Occipital lobe (tissue), 3 donors: ENCODE measurements at places on chromosomes 11 and 22.

GRCh38 chr11:33772300-33772699 lies 2.0 kb downstream of the FBXO3 start:
- no peak for DNase-seq

DNA sequence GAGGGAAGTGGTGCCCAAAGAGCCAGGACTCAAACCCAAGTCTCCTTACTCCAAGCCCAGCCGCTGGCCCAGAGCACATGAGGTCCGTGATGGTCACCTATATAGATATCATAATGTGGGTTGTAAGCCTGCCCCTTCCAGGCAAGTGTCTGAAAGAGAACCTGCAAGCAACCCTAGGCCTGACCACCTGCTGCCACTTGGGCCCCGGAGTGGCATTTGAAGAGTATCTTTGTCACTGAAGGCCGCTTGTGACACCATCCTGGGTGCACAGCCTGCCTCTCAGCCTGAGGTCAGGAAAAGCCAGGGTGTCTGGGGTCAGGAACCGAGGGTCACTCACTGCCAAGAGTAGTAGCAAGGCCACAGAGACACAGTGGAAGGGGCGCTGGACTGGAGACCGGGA lies 32.4 kb downstream of the OTOG start:
- no peak for DNase-seq

DNA sequence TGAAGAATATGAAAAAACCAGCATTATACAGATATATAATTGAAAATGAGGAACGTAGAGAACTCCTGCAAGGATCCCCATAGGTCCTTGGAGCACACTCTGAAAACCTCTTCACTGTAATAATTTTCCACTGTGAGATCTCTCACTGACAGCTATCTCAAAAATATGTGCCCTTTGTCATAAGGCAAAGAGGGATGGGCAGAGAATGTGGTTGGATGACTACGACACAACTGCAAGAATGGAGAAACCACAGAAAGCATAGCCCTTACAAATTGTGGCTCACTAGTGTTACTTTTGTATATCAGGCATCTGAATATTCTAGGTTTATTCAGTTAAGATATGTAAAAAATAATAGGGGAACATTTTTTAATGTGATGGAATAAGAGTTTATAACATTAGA lies 7.9 kb upstream of the CTSC start:
- no peak for DNase-seq

DNA sequence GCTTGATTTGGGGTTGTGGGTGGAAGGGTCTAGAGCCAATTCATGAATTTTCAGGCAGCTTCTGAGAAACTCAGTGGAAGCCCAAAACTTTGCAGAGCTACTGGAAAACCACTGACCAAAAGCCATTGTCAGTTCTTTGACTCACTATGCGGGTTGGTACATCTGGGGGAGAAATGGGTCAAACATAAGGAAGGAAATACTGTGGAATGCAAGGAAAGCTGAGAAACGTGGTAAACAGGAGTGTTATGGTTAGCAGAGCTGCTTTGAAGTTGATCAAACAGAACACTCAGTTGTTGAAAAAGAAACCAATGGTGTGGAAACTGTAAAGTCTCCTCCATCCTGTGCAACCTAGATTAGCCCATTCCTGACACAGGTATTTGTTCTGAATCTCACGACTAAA lies 6.3 kb upstream of the ABTB2 start:
- no peak for DNase-seq

DNA sequence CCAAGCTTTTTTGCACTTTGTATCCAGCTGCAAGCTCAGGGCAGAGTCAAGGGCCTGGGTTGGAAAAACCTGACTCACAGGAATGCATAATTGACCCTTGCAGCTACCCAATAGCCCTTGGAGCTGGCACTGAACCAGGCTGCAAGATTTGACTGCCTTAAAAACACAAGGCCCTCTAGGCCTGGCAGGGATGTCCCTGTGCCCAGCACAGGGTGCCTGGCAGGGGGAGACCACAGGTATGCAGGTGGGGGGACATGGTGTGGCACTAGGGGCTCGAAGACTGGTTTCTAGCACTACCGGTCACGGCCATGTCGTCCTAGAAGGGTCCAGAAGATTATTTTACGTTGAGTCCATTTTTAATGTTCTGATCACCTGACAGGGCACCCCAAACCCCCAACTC lies 30.2 kb downstream of the SBF1 start:
- DNase-seq = no peak

GRCh38 chr11:96037405-96037949 lies 113.6 kb upstream of the MTMR2 start:
- no peak for DNase-seq

GRCh38 chr11:123434262-123434661 lies 4.2 kb downstream of the GRAMD1B start:
- DNase-seq = no peak

- DNase-seq = no peak
Observed at GRCh38 chr11:4680341-4680740, 17.3 kb downstream of the OR51E2 start.

DNA sequence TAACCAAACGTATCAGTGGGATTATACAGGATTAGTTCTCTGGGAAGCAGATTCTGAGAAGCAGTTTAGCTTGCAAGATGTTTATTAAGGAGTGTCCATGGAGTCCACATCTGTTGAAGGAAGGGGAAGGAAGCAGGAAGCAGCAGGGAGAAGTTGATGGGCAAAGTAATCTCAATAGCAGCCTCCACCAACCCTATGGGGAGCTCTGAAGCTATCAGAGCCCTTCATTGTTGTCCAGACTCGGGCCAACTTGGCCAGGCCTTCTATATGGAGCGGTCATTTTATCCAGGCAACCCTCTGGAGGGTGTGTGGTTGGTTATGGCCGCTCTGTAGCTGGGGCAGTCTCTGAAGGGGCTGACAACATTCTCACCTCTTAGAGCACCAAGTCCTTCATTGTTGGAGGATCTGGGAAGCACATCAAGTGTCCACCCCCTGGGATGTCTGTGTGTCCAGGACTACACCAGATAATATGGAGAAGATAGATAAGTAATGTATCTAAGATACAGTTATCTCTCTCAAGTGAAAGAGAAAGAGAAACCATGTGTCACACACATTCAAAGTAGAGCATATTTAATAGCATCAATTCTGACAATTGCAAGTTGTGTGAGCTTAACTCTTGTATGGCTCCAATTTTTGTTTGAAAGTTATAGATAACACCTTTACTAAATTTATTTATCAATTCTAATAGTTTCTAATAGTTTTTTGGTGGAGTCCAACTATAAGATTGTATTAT lies 101.7 kb upstream of the TRIM77 start:
- no peak for DNase-seq

GRCh38 chr11:90288212-90288821 lies 65.5 kb upstream of the CHORDC1 start:
- no peak for DNase-seq

DNA sequence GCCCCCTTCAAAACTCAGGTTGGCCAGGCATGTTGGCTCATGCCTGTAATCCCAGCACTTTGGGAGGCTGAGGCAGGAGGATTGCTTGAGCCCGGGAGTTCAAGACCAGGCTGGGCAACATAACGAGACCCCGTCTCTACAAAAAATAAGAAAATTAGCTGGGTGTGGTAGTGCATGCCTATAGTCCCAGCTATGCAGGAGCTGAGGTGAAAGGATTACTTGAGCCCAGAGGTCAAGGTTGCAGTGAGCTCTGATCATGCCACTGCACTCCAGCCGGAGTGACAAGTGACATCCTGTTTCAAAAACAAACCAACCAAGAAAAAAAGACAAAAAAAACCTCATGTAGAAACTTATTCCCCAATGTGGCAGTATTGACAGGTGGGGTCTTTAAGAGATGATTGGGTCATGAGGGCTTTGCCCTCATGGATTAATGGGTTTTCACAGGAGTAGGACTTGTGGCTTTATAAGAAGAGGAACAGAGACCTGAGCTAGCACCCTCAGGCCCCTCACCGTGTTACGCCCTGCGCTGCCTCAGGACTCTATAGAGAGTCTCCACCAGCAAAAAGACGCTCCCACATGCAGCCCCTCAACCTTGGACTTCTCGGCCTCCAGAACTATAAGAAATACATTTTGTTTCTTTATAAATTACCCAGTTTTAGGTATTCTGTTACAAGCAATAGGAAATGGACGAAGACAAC lies 22.3 kb downstream of the LAYN start:
- DNase-seq = no peak

DNA sequence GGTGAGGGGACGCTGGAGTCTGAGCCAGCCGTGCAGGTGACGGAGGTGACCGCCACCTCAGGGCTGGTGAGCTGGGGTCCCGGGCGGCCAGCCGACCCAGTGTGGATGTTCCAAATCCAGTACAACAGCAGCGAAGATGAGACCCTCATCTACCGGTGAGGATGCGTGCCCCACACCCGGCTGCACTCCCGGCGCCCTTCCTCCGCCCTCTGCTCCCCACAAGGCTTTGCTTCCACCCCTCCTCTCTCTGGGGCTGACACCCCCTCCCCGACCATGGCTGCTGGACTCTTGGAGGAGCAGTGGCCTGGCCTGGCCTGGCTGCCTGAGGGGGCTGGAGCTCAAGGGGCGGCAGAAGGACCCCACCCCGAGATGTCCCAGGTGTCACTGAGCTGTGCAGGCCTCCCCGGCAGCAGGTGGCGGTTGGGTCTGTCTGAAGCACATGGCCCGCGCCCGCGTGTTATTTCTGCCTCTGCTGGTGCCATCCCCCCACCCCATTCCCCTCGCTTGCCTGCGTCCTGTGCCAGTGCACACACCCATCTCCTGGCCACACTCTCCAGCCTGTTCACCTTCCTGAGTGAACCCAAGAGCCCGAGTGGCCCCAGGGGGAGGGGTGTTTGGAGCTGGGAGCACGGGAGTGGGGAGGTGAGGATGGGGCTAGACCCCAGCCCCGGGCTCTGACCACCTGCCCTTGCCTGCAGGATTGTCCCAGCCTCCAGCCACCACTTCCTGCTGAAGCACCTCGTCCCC lies 2.2 kb downstream of the LRFN4 start:
- DNase-seq = no peak

DNA sequence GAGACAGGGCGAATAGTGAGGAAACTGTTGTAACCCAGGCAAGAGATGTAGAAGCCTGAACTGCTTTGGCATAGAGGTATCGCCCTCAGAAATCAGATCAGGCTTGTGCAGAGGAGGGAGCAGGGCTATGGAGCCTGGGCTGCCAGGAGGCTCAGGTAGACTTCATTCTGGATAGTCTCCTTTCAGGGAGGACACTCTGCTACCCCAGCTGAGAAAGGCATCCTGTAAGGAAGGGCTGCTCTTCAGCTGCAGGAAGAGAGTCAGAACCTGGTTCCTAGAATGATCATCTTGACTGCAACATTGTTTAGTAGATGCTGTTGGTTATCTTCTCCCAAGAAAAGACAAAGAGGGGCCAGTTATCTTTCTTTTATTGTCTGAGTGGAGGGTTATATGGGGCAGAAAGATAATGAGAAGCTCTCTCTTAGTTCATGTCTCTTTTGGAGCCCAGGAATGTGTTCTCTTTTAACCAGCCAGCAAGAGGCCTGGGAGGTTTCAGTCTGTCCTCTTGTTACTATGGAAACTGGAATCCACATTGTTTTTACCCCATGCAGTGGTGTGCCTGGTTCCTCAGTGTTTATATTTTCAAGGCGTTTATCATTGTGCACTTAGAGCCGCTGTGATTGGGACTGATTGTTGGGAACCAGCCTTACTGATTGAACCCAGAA lies 95.7 kb downstream of the STIM1 start:
- DNase-seq = no peak

GRCh38 chr11:122209619-122210366 lies 93.8 kb upstream of the BLID start:
- DNase-seq = no peak

DNA sequence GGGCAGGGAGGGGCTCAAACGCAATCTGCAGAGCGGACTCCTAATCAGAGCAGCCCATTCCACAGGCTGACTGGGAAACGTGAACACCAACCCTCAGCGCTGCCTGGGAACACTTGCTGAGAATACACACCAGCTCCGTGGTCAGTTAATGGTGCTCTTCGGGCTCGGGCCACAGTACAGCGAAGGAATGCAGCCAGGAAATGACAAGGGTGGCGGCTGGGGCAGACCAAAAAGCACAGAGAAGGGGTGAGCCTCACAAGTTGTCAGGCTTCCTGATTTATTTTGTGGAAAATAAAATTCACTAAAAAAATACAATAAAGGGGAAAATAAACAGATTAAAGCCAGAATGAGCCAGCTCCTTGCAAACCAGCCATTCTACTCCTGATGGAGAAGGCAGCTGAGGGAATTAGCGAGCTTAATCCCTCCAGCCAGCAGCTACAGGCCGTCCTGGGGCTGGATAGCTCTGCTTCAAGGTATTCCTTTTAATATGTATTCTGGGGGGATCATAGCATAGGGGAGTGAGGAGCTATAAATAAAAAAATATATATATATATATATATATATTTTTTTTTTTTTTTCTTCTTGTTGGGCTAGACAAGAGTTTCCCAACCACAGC lies 165.5 kb upstream of the NTM start:
- no peak for DNase-seq

DNA sequence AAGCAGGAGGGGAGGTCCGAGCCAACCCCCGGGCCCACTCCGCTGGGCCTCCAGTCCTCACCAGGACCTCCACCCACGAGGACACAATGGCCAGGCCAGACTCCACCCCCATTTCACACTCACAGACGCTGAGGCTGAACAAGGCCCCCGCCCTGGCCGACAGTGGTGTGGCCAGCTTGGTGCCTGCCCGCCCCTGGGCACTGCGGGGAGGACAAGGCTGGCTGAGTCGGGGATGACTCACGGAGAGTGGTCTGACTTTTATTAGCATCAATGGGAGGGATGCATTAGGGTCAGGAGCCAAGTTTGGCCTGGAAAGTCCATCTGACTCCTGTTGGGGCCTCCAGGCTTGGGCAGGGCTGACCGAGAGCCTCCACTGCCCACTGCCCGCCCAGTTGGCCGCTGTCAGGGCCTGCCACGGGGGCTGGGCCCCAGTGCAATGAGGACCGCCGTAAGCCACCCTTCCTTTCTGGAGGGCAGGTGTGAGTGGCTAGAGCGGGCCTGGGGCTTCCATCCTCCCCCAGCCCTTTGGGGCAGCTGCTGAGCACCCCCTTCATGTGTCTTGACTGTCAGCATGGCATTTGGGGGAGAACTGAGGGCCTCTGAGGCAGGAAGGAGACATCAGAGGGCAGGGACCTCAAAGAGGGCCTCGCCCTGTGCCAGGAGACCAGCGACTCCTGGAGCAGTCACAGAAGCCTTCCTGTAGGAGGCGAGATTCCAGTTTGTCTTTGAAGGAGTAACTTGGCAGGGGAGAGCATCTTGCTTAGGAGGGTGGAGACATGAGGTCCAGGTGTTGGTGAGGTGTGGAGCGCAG lies 10.6 kb downstream of the TSPAN32 start:
- DNase-seq = no peak

- DNase-seq = peak; percentile 49
Observed at GRCh38 chr11:13210424-13210823, 67.2 kb upstream of the BMAL1 start.

- no peak for DNase-seq
Observed at GRCh38 chr11:64763526-64764039, 3.8 kb upstream of the PYGM start.

GRCh38 chr22:38171927-38172831 lies 9.5 kb downstream of the PLA2G6 start:
- DNase-seq = no peak

- DNase-seq = no peak
Observed at GRCh38 chr11:64864473-64865285, 13.7 kb downstream of the EHD1 start.

- DNase-seq = no peak
Observed at GRCh38 chr11:57901756-57902155, 121.9 kb upstream of the OR9Q1 start.
